ENCODE measurements at places on chromosomes 12 and 14. TPM values are rescaled to one million over a fixed set of nuclear protein-coding genes. Genes with fewer than 3 reads are reported as not detected.

SCARB1 gene
- total RNA-seq, result 16.4 TPM

LMO3 gene
- 16.4 TPM for total RNA-seq

MIP gene
- not detected for total RNA-seq

KLRC2 gene
- total RNA-seq, result not detected

KCNA1 gene
- total RNA-seq, result not detected

CDKN1B gene
- 55.0 TPM for total RNA-seq

GLIPR1L2 gene
- total RNA-seq, result 0.25 TPM

TEX22 gene
- total RNA-seq, result 0.11 TPM
